ENCODE measurements at places on chromosomes 3 and 15. TPM values are rescaled to one million over a fixed set of nuclear protein-coding genes. Genes with fewer than 3 reads are reported as not detected.

Gene SERPINI2
- not detected for total RNA-seq

Gene STAB1
- 80.4 TPM for total RNA-seq

DNA sequence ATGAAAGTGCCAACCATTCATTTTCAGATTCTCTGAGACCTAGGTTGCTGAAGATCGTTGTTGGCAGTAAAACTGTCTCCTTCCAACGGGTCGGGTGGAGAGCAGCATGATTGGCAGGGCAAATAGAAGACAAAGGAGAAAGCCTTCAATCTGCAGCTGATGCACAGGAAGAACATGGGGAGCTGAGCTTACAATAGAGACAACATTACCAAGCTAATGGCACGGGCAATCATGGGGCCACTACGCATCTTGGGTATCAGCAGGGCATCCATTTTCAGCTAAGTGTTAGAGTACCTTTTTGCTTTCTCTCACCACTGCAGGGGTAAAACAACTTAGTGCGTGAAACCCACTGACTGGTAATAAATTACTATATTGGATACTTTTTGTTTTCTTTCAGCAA, 114.8 kb downstream of the WDR72 start:
- no peak for ATAC-seq

- ATAC-seq, result peak; percentile 32
These were observed 1.0 kb downstream of the IQSEC1 start for GRCh38 chr3:13072239-13072599.

DNA sequence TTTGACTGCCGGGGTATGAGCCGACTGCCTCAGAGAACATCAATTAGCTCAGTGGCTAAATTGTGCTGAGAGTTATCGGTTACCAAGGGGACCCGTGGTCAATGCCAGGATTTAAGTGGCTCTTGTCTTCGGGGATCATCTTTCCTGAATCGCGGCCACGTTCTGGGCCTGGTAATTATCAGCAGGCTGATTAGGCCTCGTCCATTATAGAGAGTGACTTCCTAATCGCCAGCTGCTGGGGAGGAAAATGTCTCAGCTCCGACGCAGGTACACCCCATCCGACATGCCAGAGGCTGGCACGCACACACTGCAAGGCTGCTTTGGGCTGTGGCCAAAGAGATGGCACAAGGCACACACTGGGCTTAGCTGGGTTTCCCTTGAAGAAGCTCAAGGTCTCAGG, 10.6 kb downstream of the TRH start:
- no peak for ATAC-seq

DNA sequence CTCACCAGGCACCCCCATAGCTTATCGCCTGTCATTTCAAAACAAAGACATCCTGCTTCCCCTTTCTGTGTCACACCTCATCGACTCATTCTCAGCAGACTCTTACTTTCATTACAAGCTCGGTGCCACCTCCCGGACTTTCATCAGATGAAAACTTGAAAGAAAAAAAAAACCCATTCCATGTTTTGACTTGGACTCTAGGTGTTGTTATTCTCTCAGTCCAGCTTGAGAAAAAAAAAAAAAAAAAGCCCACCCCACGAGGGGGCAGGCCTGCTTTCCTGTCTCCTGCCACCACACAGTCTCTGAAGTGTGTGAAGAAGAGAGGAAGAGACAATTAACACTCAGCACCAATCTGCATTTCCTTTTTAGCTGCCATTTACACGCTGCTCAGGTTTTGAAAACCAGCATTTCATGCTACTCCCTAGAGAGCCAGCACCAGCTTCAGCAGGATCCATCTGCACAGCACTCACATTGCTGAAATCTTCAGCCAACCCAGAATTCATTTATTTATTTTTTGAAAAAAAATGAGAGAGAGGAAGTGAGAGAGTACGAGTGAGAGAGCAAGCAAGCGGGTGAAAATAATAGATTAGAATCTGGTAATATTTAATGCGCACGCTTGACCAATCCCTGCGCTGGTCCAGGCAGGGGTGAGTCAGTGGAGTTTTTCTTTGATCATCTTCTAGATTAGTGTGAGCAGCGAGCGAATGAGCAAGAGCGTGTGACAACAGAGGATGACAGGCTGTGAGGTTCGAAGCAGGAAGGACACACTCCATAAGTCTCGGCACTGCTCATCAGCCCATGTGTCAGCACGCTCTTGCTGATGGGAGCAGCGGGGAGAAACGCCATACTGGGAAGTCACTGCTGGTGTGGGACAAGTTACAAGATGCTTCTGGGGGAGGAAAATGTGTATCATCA, 23.5 kb downstream of the ZNF80 start:
- ATAC-seq, result peak; percentile 59

DNA sequence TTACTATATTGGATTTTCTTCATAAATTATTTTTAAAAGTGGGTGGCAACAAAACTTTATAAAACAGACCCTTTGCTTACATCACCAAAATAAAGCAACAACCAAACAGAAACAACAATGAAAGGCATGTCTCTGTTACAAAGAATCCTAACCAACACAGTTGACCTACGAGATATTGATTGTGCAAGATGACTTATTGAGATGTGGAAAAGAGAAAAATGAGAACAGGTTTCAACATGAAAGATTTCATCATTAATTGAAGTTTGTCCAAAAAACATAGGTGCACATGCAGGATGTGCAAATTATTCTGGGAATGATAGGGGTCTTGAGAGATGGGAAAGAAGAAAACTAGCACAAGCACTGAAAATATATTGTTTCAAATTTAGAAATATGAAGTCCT, 9.0 kb downstream of the GMNC start:
- no peak for ATAC-seq
